ENCODE measurements at places on chromosomes 7 and 10.
A peak's percentile ranks its signal among the peaks of the same experiment; 100 is the strongest.

DNA sequence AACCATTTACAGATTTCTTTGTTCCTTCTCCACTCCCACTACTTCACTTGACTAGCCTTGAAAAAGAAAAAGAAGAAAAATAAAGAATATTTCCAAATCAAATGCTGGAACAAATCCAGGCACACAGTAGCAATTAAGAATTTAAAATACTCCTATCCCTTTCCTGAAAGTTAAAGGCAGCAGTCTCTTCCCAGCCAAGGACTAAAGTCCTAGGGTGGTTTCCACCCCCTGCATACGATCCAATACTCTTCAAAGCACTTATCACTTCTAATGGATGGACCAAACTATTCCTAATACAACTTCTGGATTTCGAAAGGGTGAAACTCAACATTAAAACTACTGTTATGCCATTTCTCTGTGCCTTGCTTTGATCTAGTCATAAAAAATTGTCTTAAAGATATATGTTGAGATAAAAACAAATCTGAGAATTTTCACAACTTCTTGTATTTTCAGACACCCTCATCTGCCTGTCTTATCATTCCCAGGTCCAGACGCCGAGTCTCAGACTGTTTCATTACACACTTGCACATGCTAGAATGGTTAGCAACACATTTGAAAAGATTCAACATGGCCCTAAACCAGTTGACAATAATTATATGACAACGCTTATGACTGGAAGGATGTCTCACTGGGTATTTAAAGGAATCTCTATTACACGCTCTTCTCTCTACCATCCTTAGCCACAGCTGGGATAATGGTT lies 13.4 kb downstream of the ELMO1 start:
- DNase-seq: no peak

DNA sequence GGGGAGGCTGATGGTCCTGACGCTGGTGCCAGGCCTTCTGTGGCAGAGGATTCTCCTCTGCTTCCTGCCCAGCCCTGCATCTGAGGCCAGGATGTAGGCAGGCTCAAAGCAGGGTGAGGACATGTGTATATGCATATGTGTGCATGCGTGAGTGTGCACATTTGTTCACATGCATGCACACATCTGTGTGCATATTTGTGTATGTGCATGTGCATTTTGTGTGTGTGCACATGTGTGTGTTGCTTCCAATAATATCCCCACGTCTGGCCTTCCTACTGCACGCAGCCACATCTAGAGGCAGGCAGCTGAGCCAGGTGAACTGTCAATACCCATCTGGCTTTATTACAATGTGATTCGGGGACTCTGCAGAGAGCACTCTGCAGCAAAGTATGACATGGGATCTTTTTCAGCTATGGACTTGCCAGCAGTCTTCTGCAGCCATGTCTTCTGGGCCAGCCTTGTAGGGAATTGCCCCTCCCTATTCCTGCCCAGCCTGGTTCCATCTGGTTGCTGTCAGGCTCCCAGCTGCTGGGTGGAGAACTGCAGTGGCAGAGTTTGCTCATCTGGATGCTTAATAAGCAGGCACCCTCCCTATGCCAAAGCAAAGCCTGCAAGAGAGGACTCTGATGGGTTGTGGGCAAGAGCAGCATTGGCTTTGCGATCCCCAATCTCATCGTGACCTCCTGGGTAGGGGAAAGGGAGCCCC lies 140.7 kb downstream of the PFKFB3 start:
- no peak for DNase-seq

DNA sequence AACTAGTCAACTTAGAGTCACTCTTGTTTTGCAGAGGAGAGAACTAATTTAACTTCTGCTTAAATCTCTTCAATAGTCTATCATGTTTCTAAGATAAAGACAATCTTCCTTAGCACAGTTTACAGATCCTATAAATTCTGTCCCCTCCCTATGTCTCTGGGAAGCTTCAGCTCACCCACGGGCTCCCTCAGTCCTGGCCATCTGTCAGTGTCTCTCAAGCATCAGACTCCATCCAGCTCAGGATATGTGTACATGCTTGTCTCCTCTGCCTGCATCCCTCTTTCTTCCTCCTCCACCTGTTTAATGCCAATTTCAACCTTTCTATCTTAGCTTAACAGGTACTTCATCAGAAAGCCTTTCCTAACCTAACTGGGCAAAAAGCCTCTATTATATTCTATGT lies 177.1 kb upstream of the PTER start:
- DNase-seq: no peak

GRCh38 chr7:117158941-117159697 lies 163.7 kb downstream of the WNT2 start:
- no peak for DNase-seq

DNA sequence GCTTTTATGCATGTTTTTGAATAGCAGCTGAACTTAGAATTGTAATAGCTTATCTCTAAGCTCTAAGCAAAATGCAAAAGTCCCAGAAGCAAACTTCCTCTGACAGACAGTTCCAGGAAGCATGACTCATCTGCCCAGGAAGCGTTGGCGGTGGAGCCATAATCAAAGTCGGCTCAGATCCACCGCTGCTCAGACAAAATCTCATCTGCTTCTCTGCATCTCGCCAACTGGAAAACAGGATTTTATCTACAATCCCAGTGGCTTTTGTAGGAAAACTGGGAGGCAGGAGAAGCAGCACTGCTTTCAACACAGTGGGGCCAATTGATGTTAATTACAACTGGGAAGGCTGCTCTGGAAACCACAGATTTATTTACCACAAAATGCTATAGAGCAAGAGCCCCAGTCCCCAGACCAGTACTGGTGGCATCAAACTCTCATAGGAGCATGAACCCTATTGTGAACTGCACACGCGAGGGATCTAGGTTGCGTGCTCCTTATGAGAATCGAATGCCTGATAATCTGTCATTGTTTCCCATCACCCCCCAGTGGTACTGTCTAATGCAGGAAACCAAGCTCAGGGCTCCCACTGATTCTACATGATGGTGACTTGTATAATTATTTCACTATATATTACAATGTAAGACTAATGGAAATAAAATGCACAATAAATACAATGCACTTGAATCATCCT lies 99.9 kb downstream of the CUBN start:
- peak; percentile 16 for DNase-seq

DNA sequence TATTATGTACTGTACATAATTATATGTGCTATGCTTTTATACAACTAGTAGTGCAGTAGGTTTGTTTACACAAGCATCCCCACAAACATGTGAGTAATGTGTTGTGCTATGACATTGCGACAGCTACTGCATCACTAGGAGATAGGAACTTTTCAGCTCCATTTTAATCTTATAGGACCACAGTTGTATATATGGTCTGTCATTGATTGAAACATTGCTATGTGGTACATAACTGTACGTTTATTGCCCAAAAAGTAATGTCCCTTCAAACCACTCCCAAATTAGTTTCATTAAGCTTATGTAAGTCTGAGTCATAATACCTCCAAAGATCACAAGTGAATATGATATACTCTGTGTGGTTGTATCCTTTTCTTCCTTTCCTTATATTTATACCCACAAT lies 183.2 kb upstream of the POT1 start:
- DNase-seq: no peak

DNA sequence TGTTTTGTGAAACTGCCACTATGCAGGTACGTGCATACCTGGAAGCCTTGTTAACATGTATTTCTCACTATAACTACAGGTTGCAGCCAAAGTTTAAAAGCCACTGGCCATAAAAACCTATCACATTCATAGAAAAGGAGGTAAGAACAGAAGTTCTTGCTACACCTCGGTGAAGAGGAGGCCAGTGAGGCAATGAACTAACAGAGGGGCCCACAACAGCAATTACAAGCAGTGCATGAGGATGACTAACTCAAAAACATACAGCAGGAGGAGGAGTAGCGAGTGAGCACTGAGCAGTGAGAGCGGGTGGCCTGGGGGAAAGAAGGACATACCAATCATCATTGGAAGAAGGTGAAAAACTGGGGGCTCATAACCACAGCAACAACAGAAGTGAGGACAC lies 51.6 kb downstream of the NUDCD3 start:
- no peak for DNase-seq

DNA sequence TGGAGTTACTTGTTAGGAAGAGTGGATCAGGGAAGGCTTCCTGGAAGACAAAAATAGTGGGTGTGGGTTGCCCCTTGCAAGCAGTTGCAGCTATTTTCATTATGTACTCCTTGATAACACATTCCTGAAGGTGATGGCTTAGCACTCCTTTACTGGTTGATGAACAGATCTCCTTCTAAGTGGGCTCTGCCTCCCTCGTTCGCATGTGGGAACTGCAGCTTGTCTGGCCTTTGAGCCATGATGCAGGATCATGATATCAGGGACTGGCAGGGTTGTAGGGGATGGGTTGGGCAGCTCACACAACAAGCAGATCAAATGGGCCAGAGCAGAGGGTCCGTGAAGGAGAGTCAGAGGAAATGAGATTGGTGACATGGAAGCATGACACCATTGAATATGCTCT lies 28.8 kb upstream of the LRRC4 start:
- no peak for DNase-seq

GRCh38 chr10:4533621-4534020 lies 292.4 kb upstream of the AKR1E2 start:
- no peak for DNase-seq

DNA sequence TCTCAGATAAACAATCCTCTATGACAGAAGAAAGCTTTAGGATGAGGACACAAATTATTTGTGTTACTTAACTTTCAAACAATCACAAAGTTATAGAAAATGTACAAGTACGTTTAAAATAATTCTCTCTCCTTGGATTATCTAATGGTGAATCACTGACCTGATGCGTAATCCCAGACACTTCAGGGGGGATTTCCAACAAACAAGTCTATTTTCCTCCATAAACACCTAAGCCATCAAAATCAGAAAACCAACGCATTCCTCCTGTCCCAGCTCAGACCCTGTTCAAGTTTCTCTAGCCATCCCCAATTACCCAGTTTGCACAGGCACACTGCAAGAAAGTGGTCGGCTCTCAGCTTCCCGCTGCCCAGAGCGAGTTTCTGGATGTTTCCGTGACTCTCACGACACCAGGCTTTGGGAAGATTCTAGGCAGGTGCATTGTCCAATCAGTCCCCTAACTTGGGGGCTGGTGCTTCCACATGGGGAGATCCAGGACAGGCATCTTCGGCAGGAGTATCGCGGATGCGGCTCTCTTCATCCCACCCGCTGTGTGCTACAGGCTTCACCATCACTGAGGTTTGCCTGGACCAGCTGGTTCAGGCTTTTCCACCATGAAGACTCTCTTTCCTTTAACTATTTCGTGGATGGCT lies 200.0 kb downstream of the ZMYND11 start:
- no peak for DNase-seq

DNA sequence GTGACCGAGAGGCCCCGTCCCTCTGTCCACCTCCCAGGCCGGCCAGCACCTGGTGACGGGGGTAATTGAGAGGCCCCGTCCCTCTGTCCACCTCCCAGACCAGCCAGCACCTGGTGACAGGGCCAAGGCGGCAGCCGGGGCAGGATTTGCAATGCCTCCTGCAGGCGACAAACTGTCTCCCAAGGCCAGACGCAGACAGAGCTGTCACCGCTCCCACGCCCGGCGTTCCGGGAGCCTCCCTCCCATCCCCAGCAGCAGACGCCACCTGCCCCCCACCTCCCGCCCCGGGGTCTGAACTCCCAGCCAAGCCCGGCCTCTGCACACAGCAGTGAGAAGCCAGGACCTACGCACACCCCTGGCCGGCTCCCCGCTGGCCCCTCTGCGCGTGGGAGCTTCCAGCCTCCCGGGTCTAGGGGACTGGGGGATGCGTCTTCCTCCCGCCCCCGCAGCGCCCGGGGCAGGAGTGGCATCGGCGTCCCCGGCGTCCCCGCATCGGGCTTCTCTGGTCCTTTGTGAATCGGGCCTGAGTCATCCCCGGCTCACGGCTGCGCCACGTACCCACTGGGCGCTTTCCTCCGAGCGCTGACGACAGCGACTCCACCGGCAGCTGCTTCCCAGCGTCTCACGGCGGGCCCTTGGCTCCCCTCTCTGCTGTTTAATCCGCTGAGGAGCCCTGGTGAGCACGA lies 95.1 kb upstream of the DIP2C start:
- peak; percentile 68 for DNase-seq

DNA sequence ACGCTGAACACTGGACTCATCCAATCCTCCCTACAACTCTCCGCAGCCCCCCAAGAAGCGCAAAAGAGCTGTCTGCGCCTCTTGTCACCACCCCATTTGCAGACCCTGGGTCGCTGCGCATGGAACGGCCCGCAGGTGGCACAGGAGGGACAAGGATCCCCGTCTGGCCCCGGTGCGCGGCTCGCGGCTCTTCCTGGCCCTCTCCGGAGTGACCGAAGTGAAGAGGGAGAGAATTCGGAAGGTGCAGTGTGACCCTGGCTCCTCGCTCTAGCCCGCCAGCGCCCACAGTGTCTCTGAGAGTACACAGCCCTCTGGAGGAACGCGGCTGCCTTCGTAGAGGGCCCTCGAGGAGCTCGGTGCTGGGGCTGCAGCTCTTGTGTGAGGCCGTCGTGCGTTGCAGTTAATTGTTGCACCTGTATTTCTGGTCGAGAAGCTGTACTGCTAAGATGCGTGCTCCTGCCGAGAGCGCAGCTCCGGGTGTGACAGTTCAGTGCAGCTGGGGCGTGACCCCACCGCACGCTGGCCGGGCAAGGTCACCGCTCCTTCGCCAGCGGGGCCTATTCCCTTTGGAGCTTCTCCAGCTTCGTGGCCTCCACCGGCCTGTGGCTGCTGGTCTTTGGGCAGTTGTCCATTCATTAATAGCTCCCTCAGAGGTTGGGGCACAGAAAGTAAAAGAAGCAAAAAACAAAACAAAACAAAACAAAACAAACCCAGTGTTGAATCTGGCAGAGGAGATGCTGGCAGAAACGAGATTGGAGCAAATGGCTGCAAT lies 119.0 kb downstream of the SEC23IP start:
- DNase-seq: no peak

DNA sequence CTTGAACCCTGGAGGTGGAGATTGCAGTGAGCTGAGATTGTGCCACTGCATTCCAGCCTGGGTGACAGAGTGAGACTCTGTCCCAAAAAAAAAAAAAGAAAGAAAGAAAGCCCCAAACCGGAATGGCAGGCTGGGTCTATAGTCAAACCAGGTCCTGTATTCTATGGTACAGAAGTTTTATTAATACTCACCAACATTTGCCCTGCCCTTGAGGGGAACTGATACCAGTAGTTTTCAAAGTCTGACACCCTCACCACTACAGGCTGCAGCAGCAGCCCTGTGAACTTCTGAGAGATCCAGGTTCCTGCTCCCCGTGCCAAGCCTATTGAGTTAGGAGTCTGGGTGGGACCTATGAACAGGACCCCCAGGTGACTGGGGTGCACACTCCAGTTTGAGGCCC lies 80.6 kb downstream of the RGS10 start:
- DNase-seq: no peak

- DNase-seq: no peak
Observed at GRCh38 chr7:44667190-44667589, 60.8 kb downstream of the OGDH start.

GRCh38 chr10:82453678-82454293 lies 578.8 kb downstream of the NRG3 start:
- no peak for DNase-seq

GRCh38 chr10:63700631-63701156 lies 179.5 kb downstream of the REEP3 start:
- DNase-seq: no peak
